Left cardiac atrium (tissue), 4 donors: ENCODE measurements at places on chromosomes 13 and 19.

DNA sequence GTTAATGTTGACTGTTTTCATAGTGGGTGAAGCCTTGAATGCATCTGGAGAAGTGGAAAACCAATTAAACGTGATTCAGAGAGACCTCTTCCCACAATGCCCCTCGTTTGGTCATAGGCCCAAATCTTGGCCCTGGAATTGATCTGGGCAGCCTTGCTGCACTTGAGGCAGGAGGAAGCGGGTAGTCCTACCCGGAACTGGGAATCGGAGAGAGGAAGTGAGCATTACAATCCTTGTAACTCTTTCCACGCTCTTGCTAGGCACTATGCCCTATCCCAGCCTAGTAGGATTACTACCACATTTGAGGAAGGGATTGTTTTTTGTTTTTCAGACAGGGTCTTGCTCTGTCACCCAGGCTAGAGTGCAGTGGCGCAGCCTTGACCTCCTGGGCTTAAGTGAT, 3.6 kb downstream of the KCNK6 start:
- no peak for DNase-seq

- DNase-seq = no peak
Measured at GRCh38 chr19:17429641-17430113, 9.8 kb downstream of the MVB12A start.

DNA sequence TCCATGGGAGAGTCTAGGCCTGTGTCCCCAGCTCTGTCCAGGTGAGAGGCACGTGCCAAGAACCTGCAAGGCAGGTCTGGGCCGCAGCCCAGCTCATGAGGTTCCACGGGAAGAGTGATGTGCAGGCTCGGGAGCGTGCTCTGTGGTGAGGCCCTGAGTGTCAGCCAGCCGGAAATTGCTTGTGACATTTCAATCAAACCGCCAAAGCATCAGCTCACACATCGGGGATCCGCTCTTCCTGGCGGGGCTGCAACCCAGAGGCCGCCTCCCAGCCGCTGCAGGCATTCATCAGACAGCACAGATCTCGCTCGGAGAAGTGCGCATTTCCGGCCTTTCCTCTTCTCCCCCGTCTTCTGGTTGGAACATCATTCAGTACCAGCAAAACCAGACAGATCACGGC, 109.3 kb downstream of the KDM4B start:
- no peak for DNase-seq

DNA sequence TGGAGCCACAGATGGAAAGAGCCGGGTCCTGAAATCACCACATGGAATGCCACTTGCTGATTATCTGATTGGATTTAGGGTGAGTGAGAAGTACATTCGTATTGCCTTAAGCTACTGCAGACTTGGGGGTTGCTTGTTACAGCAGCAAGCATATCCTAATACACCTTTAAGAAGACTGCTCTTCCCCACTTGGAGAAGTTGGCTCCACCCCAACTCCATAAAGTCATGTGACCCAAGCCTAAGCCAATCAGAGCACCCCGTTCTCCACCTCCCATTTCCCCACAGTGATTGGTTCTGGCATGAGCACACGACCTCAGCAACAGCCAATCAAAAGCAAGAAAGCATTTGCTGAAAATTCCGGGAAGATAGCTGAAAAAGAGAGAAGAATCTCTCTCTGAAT, 23.1 kb downstream of the CACNA1A start:
- no peak for DNase-seq

- no peak for DNase-seq
Measured at GRCh38 chr13:25085125-25085742, 10.7 kb upstream of the PABPC3 start.

- no peak for DNase-seq
Measured at GRCh38 chr19:2062389-2062729, 11.3 kb upstream of the MKNK2 start.

- no peak for DNase-seq
Measured at GRCh38 chr13:62357887-62358645, 942.4 kb upstream of the PCDH20 start.

- DNase-seq = no peak
Measured at GRCh38 chr19:58325311-58326022, 1.3 kb upstream of the ZSCAN22 start.

- no peak for DNase-seq
Measured at GRCh38 chr13:75341028-75341427, 140.9 kb downstream of the TBC1D4 start.

GRCh38 chr19:4014541-4015491, 7.3 kb downstream of the PIAS4 start:
- peak; percentile 46 for DNase-seq

DNA sequence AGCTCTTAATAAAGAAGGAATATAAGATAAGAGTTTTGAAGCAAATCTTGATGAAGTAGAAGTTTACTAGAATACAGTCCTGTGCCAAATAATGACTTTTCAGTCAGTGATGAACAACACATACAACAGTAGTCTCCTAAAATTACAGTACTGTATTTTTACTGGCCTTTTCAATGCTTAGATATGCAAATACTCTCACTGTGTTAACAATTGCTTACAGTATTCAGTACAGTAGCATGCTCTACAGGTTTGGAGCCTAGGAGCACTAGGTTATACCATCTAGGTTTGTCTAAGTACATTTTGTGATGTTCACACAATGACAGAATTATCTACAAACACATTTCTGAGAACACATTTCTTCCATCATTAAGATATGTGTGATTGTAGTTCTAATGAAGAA, 316.7 kb upstream of the KLHL1 start:
- DNase-seq = no peak

DNA sequence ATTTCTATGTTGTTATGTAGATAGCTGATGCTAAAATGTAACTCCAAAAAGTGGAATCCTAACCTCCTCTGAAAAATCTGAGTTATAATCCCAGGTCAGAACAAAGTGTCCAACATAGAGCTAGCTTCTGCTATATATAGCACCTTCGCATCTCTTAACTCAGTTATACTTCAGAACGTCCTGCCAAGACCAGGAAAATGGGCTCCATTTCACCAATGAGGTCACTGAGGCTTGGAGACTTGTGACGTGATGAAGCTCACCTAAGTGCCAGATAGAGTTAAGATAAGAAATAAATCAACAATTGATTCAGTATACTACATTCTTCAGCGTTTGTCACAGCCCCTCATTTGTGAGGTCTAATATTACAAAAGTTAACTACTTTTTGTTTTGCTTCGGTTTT, 88.8 kb downstream of the KCTD12 start:
- DNase-seq = no peak

DNA sequence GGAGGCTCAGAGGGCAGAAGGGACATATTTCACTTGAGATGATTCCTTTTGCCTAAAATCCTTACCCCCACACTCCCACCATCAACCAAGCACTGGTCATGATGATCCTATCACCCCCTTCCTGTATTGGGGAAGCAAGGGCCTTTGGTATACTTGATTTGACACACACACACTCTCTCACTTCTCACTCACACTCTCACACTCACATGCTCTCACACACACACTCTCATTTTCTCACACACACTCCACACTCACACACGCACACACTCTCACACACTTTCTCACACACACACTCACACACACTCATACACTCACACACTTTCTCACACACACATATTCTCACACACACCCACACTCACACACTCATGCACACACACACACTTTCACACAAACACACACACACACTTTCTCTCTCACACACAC, 8.6 kb downstream of the RGCC start:
- DNase-seq = no peak

DNA sequence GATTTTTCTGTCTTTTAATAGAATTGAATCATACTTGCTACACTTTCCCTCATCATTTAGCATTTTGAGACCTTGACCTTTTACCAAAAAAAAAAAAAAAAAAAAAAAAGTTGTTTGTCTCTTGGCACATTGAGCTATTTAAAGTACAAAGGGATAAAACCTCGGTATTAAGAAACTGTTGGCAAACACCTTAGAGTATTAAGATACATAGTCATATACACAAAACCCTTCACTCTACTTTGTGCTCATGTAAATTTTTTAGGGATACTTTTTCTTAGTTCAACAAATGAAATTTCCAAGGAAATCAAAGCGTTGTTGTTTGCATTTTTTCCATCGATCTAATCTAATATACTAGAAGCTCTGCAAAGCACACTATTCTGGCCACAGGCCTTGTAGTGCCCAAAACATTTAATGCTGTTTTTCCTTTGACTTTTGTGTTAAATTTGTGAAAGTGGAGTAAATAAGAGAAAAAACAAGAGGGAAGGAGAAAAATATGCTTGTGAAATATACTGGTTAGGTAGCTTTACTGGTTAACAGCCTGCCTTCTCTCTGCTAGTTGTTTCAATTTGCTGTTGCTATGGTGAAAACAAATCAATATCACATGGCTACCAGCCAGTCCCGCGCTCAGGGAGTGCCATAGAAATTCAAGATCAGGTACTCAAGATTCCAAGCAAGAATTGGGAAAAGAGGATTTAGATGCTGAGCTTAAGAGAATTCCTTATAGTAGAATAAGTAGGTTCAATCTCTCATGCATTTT, 2.6 kb downstream of the MBNL2 start:
- DNase-seq = no peak

- DNase-seq = no peak
Measured at GRCh38 chr13:55038230-55038629, 2009.6 kb downstream of the OLFM4 start.

GRCh38 chr19:4737955-4738600, 14.4 kb upstream of the DPP9 start:
- no peak for DNase-seq

DNA sequence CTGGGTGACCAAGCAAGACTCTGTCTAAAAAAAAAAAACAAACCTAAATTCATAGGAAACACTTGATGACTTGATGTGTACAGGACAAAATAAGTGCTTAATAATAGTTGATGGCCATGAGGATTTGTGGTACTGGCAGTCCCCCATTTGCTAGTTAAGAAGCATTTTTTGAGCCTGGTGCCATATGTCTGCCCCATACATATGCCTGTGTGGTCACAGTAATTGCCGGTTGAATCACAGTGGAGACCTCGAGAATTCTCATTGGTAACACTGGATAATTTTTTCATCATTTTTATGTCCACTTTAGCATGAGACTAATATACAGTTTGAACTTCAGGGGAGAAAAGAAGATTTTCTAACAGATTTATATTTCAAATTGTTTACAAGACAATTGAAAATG, 79.2 kb downstream of the LRCH1 start:
- no peak for DNase-seq

DNA sequence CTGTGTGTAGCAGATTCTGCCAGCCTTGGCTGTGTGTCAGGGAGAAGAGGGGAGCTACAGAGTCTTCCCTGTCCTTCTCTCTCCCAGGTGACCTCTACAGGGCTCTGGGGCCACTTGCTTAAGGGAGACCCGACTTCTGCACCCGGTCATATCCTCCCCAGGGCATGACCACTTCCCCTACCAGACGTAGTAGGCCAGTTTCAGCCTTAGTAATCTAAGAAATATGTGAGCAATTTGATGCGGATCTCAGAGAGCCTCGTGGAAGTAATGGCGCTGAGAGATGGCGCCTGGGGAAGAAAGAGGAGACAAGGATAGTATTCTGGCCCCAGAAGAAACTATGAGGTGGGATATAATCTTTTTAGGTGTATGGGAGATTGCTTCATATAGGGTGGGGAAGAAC, 41.9 kb downstream of the NFIX start:
- DNase-seq = no peak

DNA sequence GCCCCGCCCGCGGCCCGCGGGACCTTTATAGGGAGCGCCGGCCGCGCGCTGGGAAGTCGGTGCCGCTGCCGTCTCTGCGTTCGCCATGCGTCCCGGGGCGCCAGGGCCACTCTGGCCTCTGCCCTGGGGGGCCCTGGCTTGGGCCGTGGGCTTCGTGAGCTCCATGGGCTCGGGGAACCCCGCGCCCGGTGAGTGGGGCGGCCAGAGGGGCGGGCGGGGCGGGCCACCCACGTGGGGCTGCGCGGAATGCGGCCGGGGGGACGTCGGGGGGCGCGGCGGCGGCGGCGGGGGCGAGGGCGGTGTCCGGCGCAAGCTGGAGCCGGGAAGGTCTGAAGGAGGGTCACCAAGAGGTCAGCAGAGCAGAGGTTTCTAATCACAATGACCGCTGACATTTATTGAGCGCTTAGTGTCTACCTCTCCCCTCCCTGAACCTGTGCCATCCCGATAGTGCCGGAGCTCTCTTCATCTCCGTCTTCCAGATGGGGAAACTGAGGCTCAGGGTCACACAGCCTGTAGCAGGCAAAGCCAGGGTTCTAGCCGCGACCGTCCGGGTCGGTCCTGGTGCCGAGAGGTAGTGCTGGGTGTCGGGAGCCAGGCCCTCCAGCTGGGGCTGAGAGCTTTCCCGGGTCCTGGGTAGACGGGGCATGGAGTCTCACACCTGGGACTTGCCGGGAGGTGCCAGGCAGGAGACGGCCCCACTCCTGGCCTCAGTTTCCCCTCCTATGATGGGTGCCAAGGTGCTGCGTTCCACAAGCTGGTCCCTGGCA, at the start of gene FSTL3:
TSS of gene FSTL3 (plus strand) at position 54 of the 767 bp plus-strand sequence. CDS start at position 86, 32 bp downstream.
- DNase-seq = peak; percentile 66

GRCh38 chr13:108276060-108276459, 6.5 kb downstream of the TNFSF13B start:
- peak; percentile 50 for DNase-seq

- DNase-seq = no peak
Measured at GRCh38 chr13:43905435-43906031, 25.8 kb downstream of the LACC1 start.

DNA sequence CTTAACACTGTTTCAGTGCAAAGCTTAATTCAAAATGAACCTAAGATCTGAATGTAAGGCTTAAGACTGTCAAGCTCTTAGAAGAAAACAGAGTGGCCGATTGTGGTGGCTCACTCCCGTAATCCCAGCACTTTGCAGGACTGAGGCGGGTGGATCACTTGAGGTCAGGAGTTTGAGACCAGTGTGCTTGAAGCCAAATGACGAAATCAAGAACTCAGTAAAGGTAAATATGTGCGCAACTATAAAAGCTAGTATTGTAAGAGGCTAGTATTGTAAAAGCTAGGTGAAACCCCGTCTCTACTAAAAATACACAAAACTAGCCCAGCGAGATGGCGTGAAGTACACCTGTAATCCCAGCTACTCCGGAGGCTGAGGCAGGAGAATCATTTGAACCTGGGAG, 12.7 kb downstream of the ATP4B start:
- no peak for DNase-seq

DNA sequence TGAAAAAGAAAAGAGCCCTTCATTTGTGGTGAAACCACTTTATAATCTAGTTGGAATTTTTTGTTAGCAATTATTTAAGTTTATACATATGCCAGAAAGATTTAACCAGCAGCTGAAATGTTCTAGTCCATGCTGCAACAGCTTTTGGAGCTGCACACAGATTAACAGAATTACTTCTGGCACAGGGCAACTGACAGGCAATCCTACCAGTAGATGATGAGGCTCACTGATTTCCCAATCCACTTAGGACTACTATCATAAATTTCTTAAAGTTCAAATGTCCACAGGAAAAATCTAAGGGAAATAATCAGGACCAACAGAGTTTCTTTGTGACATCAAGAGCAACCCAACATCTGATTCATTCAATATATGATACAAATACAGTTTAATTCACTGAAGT, 78.8 kb downstream of the CRYL1 start:
- no peak for DNase-seq

GRCh38 chr19:13396250-13397080, 109.8 kb downstream of the CACNA1A start:
- DNase-seq = peak; percentile 57

GRCh38 chr13:77691871-77692270, 5.6 kb upstream of the SLAIN1 start:
- DNase-seq = no peak
